ENCODE measurements at places on chromosomes 3 and 15. TPM values are rescaled to one million over a fixed set of nuclear protein-coding genes. Genes with fewer than 3 reads are reported as not detected.

DNA sequence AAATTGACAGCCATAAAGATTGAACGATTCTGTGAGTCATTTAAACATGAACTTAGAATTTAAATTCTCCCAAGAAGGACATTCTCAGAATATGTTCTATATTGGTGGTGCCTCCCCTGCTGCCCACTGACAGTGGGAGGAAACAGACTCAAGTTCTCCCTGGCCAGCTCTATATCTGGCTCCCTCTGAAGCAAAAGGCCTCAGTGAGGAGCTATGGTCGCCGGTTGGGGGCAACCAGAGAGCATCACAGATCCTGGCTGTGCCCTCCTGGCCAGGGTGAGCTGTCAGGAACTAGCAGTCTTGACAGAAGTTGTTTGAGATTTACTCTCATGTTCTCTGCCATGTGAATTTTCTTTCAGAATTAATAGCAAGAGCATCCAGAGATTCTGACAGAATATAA lies 285.5 kb downstream of the NTRK3 start:
- no peak for DNase-seq

- no peak for DNase-seq
Measured at GRCh38 chr3:94098452-94098851, 35.6 kb downstream of the NSUN3 start.

- DNase-seq: no peak
Measured at GRCh38 chr15:85149465-85150129, 167.9 kb downstream of the PDE8A start.

GRCh38 chr3:51391566-51392354 lies 675 bp downstream of the RBM15B start:
- DNase-seq: no peak

GRCh38 chr15:96106181-96106580 lies 224.3 kb upstream of the NR2F2 start:
- no peak for DNase-seq

GRCh38 chr15:47410247-47410646 lies 307.1 kb upstream of the SEMA6D start:
- no peak for DNase-seq

DNA sequence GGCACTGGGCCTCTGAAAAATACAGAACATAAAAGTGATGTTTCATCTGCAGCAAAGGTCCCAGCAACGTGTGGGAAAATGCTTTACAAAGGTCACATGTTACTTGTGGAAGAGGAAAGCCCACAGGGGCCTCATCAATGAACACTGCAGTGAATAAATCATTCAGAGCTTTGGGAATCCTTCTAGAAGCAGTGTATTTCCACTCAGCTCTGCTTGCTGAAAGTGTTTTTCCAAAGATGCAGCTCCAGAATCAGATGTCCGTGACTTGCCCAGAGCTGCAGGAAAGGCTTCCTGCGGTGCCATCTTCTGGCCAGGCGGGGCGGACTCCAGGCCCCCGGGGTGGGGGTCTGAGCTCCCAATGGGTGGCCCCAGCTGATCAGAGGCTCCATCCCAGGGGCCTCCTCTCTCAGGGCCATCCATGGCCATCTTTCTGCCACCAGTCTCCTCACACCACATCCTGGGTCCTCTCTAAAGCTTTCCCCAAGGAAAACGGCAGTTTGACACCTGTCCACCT lies 81.5 kb downstream of the C3orf70 start:
- no peak for DNase-seq

DNA sequence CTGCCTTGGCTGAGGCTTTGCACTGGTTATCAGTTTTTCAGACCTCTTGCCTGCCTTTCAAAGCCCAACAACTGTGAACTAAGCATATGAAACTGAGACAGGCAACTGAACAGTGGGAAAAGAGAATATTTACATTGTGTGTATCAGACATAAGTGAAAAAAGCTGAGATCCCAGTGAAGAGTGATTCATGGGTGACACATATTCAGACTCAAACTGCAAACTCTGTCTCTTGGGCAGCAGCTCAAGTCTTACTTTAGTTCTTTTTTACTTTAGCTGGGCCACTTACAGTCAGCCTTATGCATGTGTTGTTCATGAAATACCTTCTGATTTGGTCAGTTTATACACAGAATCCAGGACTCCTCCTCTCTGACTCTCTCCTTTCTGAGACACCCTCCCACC lies 19.2 kb downstream of the SUCLG2 start:
- DNase-seq: no peak

Gene KIF23
- 87.9 TPM for total RNA-seq

Gene WDR72
- 2.3 TPM for total RNA-seq

Gene SAXO2
- 2.2 TPM for total RNA-seq

Gene VEPH1
- total RNA-seq: 20.7 TPM
